Testis (tissue), 5 donors: ENCODE measurements at places on chromosomes 3 and 15. TPM values are rescaled to one million over a fixed set of nuclear protein-coding genes. Genes with fewer than 3 reads are reported as not detected.

The SCN11A gene
- 3.0 TPM for total RNA-seq

The MORC1 gene
- total RNA-seq, result 16.0 TPM

The SOX14 gene
- not detected for total RNA-seq

The KCNAB1 gene
- total RNA-seq, result 3.8 TPM

The CADPS gene
- 56.4 TPM for total RNA-seq

The GP9 gene
- 1.4 TPM for total RNA-seq

The WDR72 gene
- total RNA-seq, result 2.1 TPM

The RARB gene
- total RNA-seq, result 0.99 TPM

The NOP10 gene
- total RNA-seq, result 79.8 TPM

The GASK1A gene
- 22.2 TPM for total RNA-seq

The HIGD2B gene
- total RNA-seq, result 2.4 TPM

The THUMPD3 gene
- total RNA-seq, result 55.0 TPM

The GOLGA6L22 gene
- 5.8 TPM for total RNA-seq

The C2CD4A gene
- total RNA-seq, result 0.12 TPM

The STAG1 gene
- 45.3 TPM for total RNA-seq

The GATM gene
- 386 TPM for total RNA-seq

The CHRNB4 gene
- total RNA-seq, result 7.4 TPM

The MUC20 gene
- total RNA-seq, result 13.8 TPM

The TIPIN gene
- 20.7 TPM for total RNA-seq

The MYLK gene
- 168 TPM for total RNA-seq

The KBTBD13 gene
- total RNA-seq, result 3.4 TPM

The GAP43 gene
- 0.63 TPM for total RNA-seq

The SLC15A2 gene
- 13.8 TPM for total RNA-seq

The TLR9 gene
- total RNA-seq, result 0.08 TPM
